GM06990 (cell line): ENCODE measurements at places on chromosomes 2 and 18.

GRCh38 chr2:239303711-239304532 lies 96.9 kb downstream of the HDAC4 start:
- DNase-seq = peak; percentile 66

GRCh38 chr18:50313873-50314460 lies 26.5 kb upstream of the CXXC1 start:
- no peak for DNase-seq

- DNase-seq = no peak
Observed at GRCh38 chr18:23563377-23564043, 22.8 kb downstream of the NPC1 start.

DNA sequence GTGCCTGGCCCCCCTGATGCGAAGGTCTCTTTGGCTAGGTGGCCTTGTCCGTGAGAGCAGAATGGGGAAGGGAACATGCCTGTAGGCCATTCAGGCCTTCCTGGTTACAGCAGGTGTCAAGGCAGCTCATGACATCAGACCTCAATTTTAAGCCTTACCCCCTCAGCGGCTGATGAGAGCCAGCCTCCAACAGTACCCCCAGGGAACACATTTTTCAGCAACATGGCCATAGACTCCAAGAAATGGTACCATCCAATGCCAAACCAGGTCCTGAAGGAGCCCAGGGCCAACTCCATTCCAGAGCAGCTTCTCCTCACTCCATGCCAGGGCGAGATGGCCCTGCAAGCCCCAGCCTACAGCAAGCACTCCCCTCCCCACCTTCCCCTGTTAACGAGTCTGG lies 199.2 kb downstream of the SMAD2 start:
- DNase-seq = no peak

GRCh38 chr2:37068686-37069085 lies 15.5 kb downstream of the HEATR5B start:
- DNase-seq = no peak

- no peak for DNase-seq
Observed at GRCh38 chr2:156394033-156394741, 42.0 kb upstream of the GPD2 start.

DNA sequence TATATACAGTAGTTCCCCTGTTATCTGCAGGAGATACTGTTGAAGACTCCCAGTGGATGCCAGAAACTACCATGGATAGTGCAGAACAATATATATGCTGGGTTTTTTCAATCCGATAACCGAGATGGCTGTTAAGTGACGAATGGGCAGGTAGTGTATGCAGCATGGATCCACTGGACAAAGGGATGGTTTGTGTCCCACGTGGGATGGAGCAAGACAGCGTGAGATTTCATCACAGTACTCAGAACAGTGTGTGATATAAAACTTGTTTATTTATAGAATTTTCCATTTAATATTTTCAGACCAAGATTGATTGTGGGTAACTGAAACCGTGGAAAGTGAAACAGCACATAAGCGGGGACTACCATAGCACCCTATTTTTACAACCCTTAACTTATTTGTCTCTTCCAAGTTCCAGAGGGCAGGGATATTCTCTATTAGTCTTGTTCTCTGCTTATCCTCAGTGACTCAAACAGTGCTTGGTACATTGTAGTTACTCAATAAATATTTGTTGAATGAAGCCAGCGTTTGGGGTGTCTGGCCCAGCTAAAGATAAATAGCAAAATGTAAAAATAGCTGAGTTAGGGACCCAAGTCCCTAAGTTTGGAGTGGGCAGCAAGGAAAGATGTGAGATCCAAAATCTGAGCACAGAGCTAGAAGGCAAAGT lies 50.0 kb downstream of the RHBDD1 start:
- no peak for DNase-seq

GRCh38 chr2:235270956-235271355 lies 222.9 kb upstream of the AGAP1 start:
- DNase-seq = peak; percentile 59
